ENCODE measurements at places on chromosomes 12 and 14.
A peak's percentile ranks its signal among the peaks of the same experiment; 100 is the strongest.

DNA sequence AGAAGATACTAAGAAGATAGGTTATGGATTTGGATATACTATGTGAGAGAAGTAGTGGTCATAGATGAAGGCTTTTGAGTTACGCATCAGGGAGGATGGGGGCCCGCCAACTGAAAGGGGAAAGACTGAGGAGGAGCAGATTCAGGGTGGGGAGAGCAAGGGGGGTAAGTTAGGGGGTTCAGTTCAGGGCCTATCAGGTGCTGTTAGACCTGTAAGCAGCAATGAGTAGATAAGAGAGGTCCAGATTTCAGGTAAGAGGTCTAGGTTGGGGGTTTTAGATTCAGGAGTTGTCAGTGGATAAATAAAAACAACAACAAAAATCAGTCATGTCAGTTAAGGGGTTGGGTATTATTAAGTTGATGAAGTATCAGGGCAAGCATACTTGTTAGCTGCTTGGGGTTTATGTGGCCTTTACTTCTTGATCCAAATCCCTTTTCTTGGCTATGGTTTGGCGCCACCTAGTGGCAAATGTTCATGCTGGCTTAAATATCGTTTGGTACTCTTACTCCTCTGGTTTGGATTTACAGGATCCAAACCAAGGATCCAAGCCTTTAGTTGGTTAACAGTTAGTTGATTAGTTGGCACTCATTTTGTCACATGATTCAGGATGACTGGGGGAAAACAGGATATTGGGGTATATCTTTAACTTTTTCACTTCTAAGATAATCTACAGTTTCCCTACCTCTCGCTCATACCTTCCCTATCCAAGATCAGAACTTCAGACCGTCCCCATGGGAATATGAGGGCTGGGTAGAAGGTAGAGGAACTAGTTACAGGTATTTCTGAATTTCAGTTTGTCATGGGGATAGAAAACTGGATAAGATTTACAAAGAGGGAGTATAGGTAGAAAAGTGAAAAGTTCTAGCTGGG, 65.1 kb downstream of the PCNX1 start:
- DNase-seq, result peak; percentile 69

DNA sequence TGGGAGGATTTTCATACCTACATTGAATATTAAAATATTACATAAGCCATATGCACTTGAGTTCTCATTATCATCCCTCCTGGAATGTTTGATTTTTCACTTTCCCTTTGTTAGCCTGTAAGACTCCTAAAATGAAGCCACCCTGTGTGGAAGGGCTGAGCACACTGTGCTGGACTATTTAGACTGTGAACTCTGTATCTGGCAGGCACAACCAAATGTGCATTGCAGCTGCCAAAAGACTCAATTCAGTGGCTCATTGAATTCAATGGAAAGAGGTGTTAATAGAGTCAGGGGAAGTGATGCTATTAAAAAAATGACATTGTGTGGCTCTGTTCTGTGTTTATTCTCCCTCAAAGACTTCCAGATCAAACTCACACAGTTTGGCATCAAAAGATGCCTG, 111.1 kb downstream of the SMOC1 start:
- no peak for DNase-seq

DNA sequence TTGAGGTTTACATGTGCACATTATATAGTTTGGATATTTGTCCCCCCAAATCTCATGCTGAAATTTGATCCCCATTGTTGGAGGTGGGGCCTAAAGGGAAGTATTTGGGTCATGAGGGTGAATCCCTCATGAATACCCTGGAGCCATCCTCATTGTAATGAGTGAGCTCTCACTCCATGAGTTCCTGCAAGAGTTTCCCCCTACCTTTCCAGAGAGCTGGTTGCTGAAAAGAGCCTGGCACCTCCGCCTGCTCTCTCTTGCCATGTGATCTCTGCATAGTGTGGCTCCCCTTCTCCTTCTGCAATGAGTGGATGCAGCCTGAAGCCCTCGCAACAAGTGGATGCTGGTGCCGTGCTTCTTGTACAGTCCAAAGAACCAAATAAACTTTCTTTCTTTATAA, 234.3 kb upstream of the DIO2 start:
- DNase-seq, result no peak

GRCh38 chr12:13223179-13223804, 26.8 kb downstream of the EMP1 start:
- peak; percentile 78 for DNase-seq

GRCh38 chr12:9940375-9940774, 8.2 kb upstream of the CLEC2A start:
- DNase-seq, result no peak

DNA sequence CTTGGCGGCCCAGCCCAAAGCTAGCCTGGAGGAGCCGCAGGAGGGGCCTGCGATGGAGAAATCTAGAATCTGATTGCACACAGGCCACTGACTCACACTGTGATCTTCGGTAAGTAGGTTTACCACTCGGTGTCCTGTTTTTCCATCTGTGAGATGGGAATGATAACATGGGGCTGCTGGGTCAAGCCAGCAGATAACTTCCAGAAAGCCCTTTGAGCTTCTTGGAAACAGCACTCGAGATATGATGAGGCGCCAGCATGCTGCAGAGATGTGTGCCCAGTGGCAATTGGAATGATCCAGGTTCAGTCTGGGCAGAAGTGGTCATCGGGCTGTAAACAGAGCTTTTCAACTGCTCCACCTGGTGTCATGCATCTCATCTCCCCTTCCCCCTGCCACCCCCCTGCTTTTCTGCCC, 771.3 kb upstream of the TBX3 start:
- no peak for DNase-seq

GRCh38 chr12:102879144-102879763, 37.8 kb downstream of the PAH start:
- peak; percentile 90 for DNase-seq

GRCh38 chr12:96578526-96579125, 89.2 kb downstream of the CFAP54 start:
- DNase-seq, result peak; percentile 60

GRCh38 chr12:66627270-66627987, 51.4 kb downstream of the GRIP1 start:
- DNase-seq, result no peak

DNA sequence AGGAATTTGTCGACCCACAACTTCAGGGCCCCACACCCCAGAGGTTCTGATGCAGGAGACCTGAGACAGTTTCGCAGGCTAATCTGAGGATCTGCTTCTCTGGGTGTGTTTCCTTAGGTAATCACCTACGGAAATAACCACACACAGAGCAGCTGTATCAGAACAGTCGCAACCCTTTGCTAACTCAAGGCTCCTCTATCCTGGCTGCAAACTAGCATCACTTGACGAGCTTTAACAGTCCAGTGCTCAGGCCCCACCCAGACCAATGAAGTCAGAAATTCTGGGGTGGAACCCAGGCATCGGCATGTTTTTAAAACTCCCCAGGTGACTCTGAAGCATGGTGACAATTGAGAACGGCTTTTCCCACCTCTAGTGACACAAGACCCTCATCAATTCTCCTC, 20.7 kb downstream of the SLC7A7 start:
- DNase-seq, result no peak

DNA sequence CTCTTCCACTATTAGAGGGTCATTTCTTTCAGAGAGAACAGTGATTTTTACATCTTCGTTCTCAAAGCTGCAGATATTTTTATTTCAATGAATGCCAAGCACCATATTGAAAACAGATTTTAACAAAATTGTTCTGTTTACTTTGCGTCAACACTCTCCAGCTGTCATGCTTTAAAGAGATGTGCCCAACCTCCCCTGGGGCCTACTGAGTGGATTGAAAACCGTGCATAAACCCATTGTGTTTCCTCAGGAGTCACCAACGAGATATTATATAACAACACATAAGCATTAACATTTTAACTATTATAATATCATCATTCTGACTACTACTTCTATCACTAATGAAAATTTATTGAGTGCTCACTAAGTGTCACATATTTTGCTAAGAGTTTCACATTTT, 81.6 kb downstream of the MYF5 start:
- no peak for DNase-seq

DNA sequence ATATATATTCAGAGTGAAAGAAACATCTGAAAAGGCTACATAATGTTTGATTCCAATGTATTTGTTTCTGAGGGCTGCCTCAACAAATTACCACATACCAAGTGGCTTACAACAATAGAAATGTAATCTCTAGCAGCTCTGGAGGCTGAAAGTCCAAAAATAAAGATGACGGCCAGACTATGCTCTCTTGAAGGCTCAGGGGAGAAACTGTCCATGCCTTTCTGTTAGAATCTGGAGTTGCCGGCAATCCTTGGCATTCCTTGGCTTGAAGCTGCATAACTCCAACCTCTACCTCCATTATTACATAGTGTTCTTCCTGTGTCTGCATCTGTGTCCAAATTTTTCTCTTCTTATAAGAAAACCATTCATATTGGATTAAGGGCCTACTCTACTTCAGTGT, 68.1 kb upstream of the PLEKHG7 start:
- no peak for DNase-seq

DNA sequence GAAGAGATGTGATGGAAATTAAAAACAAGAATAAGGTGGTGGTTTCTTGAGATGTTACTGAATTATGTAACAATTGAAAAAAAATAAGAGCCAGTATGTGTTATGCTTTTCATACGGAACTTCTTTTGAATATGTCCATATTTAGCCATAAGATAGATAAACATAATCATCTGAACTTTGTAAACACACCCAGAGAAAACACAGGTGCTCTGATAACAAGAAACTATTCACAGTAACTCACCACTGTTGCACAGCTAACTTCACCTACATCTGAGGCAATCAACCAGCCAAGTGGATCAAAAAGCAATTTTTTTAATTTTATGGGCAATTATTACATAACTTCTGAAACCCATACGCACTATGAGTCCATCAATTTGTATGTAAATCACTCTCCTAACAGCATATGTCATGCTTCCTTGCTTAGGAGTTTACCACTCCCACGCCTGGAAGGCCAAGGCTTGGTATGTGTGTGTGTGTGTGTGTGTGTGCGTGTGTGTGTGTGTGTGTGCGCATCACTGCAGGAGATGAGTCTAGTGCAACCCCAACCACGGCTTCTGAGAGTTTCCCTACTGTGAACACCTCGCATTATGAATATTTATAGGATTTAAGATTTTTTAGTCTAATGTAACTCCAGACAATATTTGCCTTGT, 443.4 kb downstream of the BCAT1 start:
- DNase-seq, result no peak

DNA sequence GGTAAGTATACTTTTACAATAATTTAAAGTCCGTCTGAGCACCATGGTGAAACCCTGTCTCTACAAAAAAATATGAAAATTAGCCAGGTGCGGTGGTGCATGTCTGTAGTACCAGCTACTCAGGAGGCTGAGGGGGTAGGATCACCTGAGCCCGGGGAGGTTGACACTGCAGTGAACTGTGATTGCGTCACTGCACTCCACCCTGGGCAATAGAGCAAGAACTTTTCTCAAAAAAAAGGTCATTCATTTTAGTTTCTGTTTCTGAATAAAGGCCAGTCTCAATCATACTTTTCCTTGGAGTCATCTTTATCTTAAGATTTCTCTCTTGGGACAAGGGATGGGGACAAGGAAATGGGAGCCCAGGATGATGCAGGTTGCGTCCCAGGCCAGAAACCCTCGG, 12.9 kb downstream of the ANKRD13A start:
- DNase-seq, result no peak

DNA sequence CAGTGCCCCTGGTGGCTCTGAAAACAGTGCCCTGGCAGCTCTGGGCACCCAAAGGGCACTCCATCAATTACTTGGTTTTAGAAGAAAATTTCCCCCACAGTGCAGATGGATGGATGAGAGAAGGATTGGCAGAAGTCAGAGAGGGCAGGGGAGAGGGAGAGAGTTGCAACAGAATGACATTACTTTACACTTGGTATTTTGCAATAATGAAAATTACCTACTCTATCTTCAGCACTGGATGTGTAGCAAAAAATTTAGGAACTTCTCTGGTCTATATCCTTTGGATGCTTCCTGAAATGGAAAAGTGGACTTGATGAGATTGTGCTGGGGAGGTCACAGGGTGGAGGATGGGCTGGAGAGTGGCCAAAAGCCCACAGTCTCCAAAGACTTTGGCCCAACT, 193.2 kb downstream of the CHST11 start:
- no peak for DNase-seq

DNA sequence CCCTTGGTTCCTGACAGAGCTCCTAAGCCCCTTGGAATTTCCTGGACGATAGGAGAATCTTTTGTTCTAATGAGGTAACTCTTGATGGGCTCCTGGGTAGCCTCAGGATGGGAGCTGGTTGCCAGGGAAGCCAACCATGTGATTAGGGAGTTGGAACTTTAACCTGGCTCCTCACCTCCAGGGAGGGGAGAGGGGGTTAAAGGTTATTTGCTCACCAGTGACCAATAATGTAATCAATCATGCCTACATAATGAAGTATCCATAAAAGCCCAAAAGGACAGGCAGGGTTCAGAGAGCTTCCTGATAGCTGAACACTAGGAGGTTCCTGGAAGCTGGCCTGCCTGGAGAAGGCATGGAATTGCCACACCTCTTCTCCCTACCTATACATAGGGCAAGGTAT, 6.2 kb upstream of the CNOT2 start:
- no peak for DNase-seq

DNA sequence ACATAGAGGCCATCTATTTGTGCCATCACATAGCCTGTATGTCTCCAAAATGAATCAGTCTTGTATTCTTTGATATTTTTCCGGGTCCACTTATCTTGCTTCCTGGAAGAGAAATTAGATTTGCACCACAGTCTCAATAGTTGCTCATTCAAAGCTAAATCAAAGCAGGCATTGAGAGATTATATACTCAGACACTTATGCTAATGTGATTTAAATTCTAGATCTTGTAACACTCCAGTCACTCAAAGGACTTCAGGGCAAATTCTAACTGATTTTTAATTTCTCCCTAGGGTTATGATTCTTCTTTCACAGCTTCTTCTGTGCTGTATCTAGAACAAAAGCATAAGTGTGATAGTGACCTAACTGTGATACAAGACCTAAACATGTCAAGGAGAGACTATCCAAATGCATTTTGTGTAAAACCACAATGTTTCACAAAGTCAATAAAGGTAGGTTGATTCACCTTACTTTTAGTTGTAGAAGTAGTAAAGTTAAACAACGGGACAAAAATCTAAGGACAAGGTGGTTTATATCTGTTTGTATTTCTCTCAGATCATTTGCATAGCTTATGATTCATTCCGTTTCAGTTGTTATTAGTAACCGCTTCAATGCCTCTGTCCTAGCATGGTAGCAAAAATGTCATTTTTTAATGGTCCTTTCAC, 26.8 kb downstream of the PLBD1 start:
- DNase-seq, result no peak

GRCh38 chr14:60616461-60616959, 32.8 kb downstream of the SIX1 start:
- DNase-seq, result no peak
